ENCODE measurements at places on chromosomes 4 and X.

DNA sequence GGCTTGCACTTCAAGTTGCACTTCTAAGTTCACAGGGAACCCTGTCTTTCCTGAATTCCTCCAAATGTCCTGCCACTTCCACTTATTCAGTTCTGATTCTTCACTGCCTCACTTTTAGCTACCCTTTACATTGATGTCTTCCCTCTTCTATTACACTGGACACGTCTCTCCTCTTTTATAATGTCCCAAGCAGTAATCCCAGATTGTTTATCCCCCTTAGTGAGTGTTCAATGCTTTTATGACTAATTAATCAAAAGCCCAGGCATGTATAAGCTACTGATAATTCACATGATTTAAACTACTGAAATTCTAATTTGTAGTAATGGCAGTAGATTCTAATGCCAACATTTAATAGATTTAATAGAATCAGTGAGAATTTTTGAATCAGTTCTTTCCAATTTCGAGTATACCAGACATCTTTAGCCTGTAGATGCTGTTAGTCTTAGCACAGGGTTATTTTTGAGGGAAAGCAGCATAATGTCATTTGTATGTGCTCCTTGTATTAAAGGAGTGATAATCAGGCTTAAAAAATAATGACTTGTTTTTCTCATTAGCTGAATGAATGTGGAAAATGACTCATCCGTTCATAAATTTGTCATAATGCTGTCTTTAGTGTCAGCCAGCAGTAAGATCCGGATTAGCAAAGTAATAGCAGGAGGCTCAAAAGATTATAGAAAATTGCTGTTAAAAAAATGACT, 703.1 kb downstream of the CENPC start:
- no peak for DNase-seq

DNA sequence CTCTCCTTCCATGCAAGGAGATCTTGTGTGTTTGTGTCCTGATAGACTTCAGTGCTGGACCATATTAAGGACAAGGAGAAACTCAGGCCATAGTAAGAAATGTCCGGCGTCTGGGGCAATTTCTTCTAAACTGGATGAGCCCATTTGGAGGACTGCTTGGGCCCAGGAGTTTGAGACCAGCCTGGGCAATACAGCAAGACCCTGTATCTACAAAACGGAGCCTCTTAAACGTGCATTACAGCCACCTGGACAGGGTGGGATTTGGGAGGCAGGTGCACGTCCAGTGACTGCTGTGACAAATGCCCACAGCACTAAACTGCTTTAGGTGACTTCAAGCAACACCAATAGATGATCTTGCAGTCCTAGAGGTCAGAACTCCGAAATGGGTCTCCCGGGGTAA, 311.9 kb downstream of the DHRSX start:
- DNase-seq: no peak

GRCh38 chr4:88754796-88755195, 57.2 kb upstream of the NAP1L5 start:
- DNase-seq: no peak

GRCh38 chr4:39255266-39255665, 72.9 kb downstream of the WDR19 start:
- no peak for DNase-seq

DNA sequence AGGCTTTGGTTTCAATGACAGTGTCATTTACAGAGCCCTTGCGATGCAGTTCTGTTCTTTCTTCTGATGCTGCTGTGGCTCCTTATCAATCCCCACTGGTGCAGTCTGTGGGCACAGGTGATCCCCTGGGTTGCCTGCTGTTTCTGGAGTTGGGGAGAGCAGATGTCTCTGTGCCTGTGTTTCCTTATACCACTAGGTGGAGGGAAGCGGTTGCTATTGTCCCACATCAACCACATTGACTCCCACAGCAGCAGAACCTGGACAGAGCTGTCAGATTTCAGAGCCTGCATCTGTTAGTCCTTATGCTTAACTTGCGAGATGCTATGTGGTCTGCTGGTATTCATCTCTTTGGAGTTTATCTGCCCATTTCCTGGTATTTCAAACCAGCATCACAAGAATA, 57.7 kb downstream of the NEIL3 start:
- no peak for DNase-seq
